ENCODE measurements at places on chromosomes 4 and X. TPM values are rescaled to one million over a fixed set of nuclear protein-coding genes. Genes with fewer than 3 reads are reported as not detected.

ALAS2 gene
- total RNA-seq: 9.8 TPM

TMEM156 gene
- 0.74 TPM for total RNA-seq

P2RY10 gene
- not detected for total RNA-seq

POLN gene
- total RNA-seq: 5.2 TPM

SCRG1 gene
- 3.0 TPM for total RNA-seq

MECP2 gene
- total RNA-seq: 28.8 TPM

GYPE gene
- 0.25 TPM for total RNA-seq

STATH gene
- total RNA-seq: not detected

CHRNA9 gene
- not detected for total RNA-seq

LAS1L gene
- total RNA-seq: 13.5 TPM

ADH1A gene
- total RNA-seq: not detected

CCDC160 gene
- total RNA-seq: 1.2 TPM

KDR gene
- 16.5 TPM for total RNA-seq

NLGN3 gene
- total RNA-seq: 34.7 TPM

CSTF2 gene
- 15.0 TPM for total RNA-seq

FRMPD4 gene
- 32.2 TPM for total RNA-seq

ASB12 gene
- total RNA-seq: 0.25 TPM

FGF13 gene
- total RNA-seq: 80.9 TPM

KIT gene
- 75.5 TPM for total RNA-seq

ANXA10 gene
- 0.25 TPM for total RNA-seq

KLHL13 gene
- total RNA-seq: 35.2 TPM

GPAT3 gene
- under 0.01 TPM for total RNA-seq

MAGEA8 gene
- not detected for total RNA-seq

SPANXA2 gene
- not detected for total RNA-seq

PLXNA3 gene
- 17.7 TPM for total RNA-seq

SLC39A8 gene
- total RNA-seq: 5.2 TPM

RBM46 gene
- total RNA-seq: not detected

HEPH gene
- total RNA-seq: 5.4 TPM

FAM184B gene
- total RNA-seq: 4.4 TPM

KLB gene
- total RNA-seq: 0.25 TPM

GPR50 gene
- total RNA-seq: not detected

CXCL3 gene
- not detected for total RNA-seq

SORBS2 gene
- total RNA-seq: 70.8 TPM

ADH7 gene
- not detected for total RNA-seq

DCX gene
- total RNA-seq: 461 TPM

CLCN4 gene
- total RNA-seq: 66.1 TPM

TMEM35A gene
- 74.0 TPM for total RNA-seq

HS6ST2 gene
- total RNA-seq: 6.6 TPM

SCARB2 gene
- 196 TPM for total RNA-seq

SMIM10L2A gene
- 9.1 TPM for total RNA-seq

EFHC2 gene
- 2.2 TPM for total RNA-seq

DMD gene
- 49.4 TPM for total RNA-seq

TMEM154 gene
- 0.25 TPM for total RNA-seq

DKK2 gene
- total RNA-seq: 2.7 TPM

POU3F4 gene
- 11.1 TPM for total RNA-seq

SSX2 gene
- not detected for total RNA-seq

KIAA1210 gene
- under 0.01 TPM for total RNA-seq

TEX13C gene
- not detected for total RNA-seq

GRK4 gene
- total RNA-seq: 33.4 TPM

DCAF8L2 gene
- not detected for total RNA-seq

CXCL1 gene
- 1.5 TPM for total RNA-seq

ODAPH gene
- total RNA-seq: not detected

NOCT gene
- total RNA-seq: 10.8 TPM

LRCH2 gene
- 40.8 TPM for total RNA-seq

HTATSF1 gene
- total RNA-seq: 72.8 TPM

ALB gene
- total RNA-seq: 0.49 TPM
